ENCODE measurements at places on chromosomes 6 and 20. TPM values are rescaled to one million over a fixed set of nuclear protein-coding genes. Genes with fewer than 3 reads are reported as not detected.

GRCh38 chr6:131250122-131250521 lies 114.9 kb downstream of the AKAP7 start:
- H3K4me3 ChIP-seq: peak overlapping the region; percentile 58
- peak; percentile 54 for DNase-seq
- peaks cover 7% of the 10 kb centered on the region for H3K4me1 ChIP-seq

GRCh38 chr6:24922814-24923213 lies 12.9 kb downstream of the RIPOR2 start:
- H3K27me3 ChIP-seq: no peaks in the 10 kb centered on the region
- H3K4me3 ChIP-seq: no peak overlapping the region
- peaks cover 23% of the 10 kb centered on the region for H3K4me1 ChIP-seq
- no peaks in the 10 kb centered on the region for H3K36me3 ChIP-seq

RIMS4 gene
- total RNA-seq: 44.2 TPM

AP5S1 gene
- total RNA-seq: 3.4 TPM

DNA sequence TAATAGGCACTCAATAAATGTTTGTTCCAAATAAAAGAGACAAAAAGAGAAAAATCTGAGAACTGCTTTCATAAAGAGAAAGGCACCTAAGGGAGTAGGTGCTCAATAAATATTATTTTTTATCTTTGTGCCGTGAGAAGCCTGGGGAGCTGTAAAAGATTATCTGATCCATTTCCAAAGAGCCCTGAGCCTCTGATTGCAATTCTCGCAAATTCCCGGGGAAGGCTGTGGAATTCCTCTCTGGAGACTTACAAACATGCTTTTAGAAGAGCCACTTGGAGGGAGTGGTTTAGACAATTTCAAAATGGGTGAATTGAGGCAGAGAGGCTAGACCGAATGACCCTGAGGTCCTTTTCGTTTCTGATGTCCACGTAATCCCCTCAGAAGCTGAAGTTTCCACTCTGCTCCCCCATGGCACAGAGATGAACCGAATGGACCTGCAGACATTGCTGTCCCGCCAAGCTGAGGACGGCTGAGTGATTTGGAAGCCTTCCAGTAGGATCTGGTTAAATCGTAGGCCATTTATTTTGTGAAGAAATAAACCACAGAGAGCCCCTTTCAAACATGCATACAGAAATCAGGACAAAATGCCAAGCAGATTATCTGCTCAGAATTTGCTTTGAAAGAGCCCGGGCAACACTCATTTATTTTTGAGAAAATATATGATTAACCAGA lies 77.8 kb downstream of the PKHD1 start:
- no peaks in the 10 kb centered on the region for H3K4me1 ChIP-seq
- H3K27me3 ChIP-seq: no peaks in the 10 kb centered on the region
- no peaks in the 10 kb centered on the region for H3K36me3 ChIP-seq
- no peak for DNase-seq
- no peak overlapping the region for H3K27ac ChIP-seq

SLC25A27 gene
- total RNA-seq: 9.5 TPM

OR2H2 gene
- total RNA-seq: not detected

DNA sequence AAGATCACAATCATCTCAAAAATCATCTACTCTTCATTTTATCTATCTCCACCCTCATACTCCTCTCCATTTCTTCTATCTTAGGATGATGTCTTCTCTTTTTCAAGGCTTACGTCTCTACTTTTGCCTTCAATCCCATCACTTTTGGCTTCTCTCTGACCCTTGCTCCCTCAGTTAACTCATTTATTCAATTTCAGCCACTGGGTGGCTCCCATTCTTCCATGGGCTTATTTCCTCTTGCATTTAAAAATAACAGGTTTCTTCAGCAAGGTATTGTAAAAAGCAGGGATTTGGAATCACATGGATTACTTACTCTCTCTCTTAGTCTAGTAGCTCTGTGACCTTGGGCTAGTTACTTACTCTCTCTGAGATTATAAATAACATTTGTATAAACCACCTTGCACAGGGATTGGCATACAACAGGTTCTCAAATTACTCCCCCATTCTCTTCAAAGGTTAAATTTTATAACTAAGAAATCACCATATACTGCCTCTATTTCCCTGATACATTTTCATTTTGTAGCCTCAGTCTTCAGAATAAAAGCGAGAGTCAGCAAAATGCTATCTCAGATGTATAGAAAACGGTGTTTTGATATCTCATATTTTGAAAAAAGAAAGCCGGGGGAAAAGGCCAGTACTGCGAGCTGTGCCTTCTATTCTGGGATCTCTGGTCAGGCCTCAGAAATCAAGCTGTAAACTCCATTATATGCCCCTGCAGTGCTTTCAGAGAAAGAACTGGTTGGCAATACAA lies 5.5 kb downstream of the ZSCAN12 start:
- no peaks in the 10 kb centered on the region for H3K27me3 ChIP-seq
- no peak overlapping the region for H3K27ac ChIP-seq
- H3K36me3 ChIP-seq: peaks cover 42% of the 10 kb centered on the region
- H3K4me3 ChIP-seq: no peak overlapping the region
- H3K4me1 ChIP-seq: no peaks in the 10 kb centered on the region

NRM gene
- total RNA-seq: 27.3 TPM

DNA sequence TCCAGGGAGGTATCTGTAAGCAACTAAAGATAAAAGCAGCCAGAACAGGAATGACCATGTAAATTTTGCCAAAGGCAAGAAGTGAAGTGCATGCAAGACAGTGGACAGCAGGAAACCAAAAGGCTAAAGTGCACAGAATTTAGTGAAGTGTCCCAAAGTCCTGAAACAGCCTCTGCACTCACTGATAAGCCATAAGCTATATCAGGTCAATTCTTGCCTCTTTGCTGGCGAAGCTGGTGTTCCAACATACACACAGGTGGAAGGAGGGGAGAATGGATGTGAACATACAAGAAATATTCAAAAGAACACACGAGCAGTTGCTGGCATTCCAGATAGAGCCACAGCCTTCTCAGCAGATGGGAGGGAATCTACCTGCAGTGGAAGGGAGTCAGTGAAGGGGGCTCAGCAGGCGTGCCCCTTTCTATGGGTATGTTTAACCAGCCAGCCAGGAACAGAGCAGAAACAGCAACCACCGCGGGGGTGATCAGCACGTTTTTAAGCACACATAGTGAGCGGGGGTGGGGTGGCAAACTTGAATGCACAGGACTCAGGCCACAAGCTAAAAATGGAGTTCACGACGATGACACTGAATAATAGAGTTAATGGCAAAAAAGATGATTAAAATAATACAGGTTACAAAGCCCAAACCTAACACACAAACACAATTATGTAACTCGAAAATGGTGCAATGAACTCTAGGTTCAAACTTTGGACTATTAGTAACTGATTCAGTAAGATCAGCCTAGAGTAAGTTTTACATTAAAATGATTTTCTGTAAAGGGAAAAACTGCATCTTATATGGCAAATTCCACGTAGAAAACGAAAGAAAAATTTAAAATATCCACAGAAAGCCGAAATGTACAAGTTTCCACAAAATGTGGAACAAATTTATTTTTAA lies 1.2 kb downstream of the ECI2 start:
- peaks cover 5% of the 10 kb centered on the region for H3K4me1 ChIP-seq
- no peak for DNase-seq
- no peak overlapping the region for H3K27ac ChIP-seq

GRCh38 chr6:225121-225721 lies 67.1 kb upstream of the DUSP22 start:
- H3K36me3 ChIP-seq: no peaks in the 10 kb centered on the region

GRCh38 chr6:74768120-74768519 lies 437.7 kb downstream of the COL12A1 start:
- H3K36me3 ChIP-seq: no peaks in the 10 kb centered on the region
- no peaks in the 10 kb centered on the region for H3K4me1 ChIP-seq
- DNase-seq: no peak
- no peak overlapping the region for H3K4me3 ChIP-seq
- H3K27ac ChIP-seq: no peak overlapping the region

- H3K27ac ChIP-seq: no peak overlapping the region
- no peaks in the 10 kb centered on the region for H3K27me3 ChIP-seq
- H3K36me3 ChIP-seq: peaks cover 5% of the 10 kb centered on the region
- no peak for DNase-seq
- peak overlapping the region; percentile 41 for H3K4me3 ChIP-seq
These were observed 694 bp downstream of the SLC17A9 start for GRCh38 chr20:62952968-62953838.

DNA sequence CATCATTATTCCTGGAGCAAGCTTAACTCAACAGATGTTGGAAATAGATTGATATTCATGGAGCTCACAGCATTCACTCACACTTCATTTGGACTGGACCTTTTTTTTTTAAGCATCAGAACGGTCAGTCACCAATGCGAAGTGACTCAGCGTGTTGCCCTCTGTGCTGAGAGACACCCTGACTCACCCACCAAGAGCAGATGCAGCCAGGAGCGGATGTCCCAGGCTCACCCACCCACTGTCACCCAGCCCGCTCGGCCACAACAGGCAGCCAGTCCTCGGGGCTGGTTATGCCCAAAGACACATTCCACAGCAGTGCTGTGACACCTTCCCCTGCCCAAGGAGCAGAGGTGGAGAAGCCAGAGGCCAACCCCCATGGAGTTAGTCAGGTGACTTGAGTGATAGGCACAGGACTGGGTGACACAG lies 15.7 kb downstream of the RNASET2 start:
- no peak for DNase-seq
- H3K36me3 ChIP-seq: peaks cover 10% of the 10 kb centered on the region
- no peak overlapping the region for H3K4me3 ChIP-seq
- no peaks in the 10 kb centered on the region for H3K4me1 ChIP-seq

SYCP2 gene
- 0.69 TPM for total RNA-seq

ADGRB3 gene
- total RNA-seq: 1.2 TPM

DNA sequence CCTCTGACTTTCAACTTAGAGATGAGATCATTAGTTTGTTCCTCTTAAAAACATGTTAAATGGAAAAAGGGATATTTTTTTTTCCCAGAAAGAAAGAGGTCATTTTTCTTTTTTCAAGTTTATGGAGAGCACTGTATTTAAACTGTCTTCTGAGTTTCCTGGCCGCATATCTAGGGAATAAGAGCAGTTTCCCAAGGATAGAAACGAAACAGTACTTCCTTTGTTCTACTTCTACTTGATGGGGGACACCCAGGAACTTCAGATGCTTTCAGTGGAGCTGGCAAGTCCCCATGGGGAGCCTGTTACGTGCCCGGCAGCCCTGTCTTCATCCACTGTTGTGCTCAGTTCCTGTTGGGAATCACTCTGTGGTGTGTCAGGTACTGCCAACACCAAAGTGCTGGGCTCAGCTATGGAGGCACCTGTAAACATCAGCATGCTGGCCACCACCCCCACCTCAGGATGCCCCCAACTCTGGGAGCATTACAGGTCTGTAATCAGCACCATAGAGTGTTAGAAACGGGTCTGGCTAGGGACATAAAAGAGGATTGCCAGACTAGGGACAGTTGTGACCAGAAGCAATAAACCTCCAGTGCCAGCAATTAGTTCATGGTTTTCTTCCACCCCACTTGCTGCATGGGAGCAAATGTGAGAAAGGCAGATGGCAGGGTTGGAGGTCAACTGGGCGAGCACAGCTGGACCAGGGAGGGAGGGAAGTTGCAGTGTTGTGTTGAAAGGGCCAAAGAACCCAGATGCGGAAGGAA lies 221.7 kb upstream of the ECI2 start:
- DNase-seq: no peak
- H3K4me3 ChIP-seq: no peak overlapping the region
- H3K27ac ChIP-seq: no peak overlapping the region
- H3K4me1 ChIP-seq: 0 out of 2 replicates have a peak, but pooled peaks cover 5% of the 10 kb centered on the region

GRCh38 chr6:72238900-72239299 lies 352.6 kb downstream of the RIMS1 start:
- H3K27me3 ChIP-seq: no peaks in the 10 kb centered on the region
- no peak overlapping the region for H3K4me3 ChIP-seq
- DNase-seq: no peak
- no peaks in the 10 kb centered on the region for H3K36me3 ChIP-seq
- no peak overlapping the region for H3K27ac ChIP-seq

EXOC2 gene
- total RNA-seq: 44.4 TPM

PCSK2 gene
- 1.9 TPM for total RNA-seq

GRCh38 chr6:157385482-157385881 lies 4.5 kb downstream of the ZDHHC14 start:
- peaks cover 19% of the 10 kb centered on the region for H3K27me3 ChIP-seq
- DNase-seq: no peak
- no peak overlapping the region for H3K4me3 ChIP-seq

DNA sequence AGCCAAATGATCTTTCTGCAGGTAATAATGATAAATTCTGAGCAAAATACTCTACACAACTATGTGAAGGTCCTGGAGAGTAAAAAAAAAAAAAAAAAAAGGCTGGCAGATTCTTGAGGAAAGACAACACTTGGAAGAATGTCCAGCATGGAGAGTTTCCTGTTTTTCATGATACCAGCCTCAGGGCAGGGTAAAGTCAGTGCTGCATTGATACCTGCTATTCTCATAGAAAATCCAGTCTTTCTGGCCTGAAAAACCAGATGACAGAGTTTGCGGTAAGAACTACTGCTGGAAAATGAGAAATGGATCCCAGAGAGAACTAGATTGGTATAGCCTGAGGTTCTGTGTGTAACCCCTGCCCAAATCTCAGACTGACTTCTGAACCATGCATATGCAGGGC lies 89.1 kb downstream of the AFG1L start:
- no peaks in the 10 kb centered on the region for H3K27me3 ChIP-seq
- no peak overlapping the region for H3K27ac ChIP-seq
- no peaks in the 10 kb centered on the region for H3K4me1 ChIP-seq
- H3K4me3 ChIP-seq: no peak overlapping the region

- H3K36me3 ChIP-seq: no peaks in the 10 kb centered on the region
- H3K4me3 ChIP-seq: no peak overlapping the region
- no peak overlapping the region for H3K27ac ChIP-seq
- no peaks in the 10 kb centered on the region for H3K4me1 ChIP-seq
- H3K27me3 ChIP-seq: no peaks in the 10 kb centered on the region
These were observed 162.9 kb upstream of the SLC24A3 start for GRCh38 chr20:19049514-19049913.

DNA sequence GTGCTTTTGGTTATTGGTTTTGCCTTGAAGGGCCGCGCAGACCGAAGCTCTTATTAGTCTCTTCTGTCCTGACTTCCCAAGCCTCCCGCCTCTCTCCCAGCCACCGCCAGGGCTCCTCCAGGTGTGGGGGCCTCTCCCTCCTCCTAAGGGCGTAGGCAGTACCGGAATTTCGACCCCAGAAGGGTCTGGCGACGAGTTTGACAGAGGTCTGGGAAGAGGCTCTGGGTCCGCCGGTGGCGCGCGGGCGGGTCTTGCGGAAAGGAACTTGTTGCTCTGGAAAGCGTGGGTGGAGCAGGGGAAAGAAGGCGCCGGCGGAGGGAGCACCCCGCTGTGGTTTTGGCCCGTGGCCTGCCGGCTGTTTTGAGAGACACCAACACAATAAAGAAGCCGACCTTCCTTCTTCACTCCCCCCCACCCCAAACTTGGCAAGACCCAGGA lies 1.8 kb downstream of the PCSK2 start:
- H3K27ac ChIP-seq: no peak overlapping the region
- DNase-seq: peak; percentile 76
- H3K36me3 ChIP-seq: no peaks in the 10 kb centered on the region
- peak overlapping the region; percentile 61 for H3K4me3 ChIP-seq

DNA sequence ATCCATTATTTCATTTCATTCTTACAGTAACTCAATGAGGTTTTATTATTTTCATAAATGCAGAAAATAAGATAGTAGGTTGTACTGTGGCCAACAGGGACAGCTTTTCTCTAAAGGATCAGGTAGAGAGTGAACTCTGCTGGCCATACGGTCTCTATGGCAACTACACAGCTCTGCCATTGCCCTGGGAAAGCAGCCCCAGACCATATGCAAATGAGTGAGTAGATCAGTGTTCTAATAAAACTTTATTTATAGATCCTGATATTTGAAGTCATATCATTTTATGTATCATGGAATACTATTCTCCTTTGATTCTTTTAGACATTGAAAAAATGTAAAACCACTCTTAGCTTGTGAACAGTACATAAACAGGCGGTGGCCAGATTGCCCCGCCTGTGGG lies 192.5 kb upstream of the RREB1 start:
- H3K4me1 ChIP-seq: no peaks in the 10 kb centered on the region
- no peak for DNase-seq
- no peaks in the 10 kb centered on the region for H3K27me3 ChIP-seq
